NCI-H2029 treated with DMSO at 0.1 percent for 48 hours (cell line): ENCODE measurements at places on chromosomes 13 and 19.

DNA sequence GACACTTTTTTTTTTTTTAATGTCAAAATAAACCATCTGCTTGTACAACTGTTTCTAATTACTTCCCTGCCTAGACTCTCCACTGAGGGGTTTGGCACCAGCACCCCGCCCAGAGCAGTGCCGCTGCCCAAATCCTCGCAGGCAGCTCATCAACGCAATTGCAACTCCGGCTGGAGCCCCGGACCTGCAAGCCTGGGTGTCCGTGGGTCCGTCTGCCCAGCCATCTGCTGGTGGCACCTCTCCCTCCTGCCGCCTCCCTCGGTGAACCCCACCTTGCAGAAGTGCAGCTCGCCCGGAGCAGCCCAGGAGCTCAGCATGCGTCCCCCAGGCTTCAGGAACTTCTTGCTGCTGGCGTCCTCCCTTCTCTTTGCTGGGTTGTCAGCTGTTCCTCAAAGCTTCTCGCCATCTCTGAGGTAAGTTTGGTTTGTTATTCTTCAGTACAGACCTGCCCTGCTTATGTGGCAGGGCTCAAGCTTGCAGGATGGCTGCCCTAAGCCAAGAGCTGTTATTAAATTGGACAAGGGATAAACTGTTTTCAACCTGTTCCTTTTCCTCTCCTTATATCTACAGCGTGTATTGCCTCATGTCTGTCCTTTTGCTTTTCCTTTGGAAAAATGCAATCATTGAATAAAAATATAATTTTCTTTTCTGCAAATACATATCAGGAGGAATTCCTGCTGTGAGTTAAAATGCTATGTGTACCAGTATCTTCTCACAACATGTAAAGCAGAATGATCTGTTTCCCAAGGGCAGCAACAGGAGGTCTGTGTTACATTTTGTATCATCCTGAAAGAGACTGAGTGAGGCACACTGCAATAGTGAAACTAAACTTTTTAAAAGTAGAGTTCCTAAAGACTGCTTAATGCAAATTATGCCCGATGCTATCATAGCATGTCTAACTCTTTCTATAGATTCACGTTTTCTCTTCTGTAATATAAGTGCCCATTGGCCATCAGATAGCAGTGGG is at the start of gene ITGBL1:
Gene ITGBL1 (plus strand): TSS at position 157 of the 967 bp plus-strand sequence. CDS start 159 bp downstream, at position 316.
- DNase-seq, result no peak

GRCh38 chr19:45864629-45865082 is 530 bp downstream of the FOXA3 start:
- DNase-seq, result no peak

DNA sequence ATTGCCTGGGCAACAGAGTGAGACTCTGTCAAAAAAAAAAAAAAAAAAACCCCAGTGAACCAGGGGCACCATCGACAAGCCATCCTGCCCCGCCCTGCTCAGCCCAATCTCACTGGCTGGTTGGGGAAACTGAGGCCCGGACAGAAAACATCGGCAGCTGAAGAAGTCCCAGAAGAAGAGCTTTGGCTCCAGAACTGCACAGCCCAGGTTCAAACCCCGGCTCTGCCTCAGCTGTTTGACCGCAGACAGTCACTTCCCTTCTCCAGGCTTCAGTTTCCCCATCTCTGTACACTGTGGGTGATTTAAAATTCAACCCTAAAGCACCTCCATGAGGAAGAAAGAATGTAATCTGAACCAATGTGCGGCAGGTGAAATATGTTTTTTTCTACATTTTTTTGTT is 9.4 kb upstream of the SEMA6B start:
- DNase-seq, result no peak

GRCh38 chr13:74661851-74662250 is 527.6 kb upstream of the KLF12 start:
- DNase-seq, result no peak

DNA sequence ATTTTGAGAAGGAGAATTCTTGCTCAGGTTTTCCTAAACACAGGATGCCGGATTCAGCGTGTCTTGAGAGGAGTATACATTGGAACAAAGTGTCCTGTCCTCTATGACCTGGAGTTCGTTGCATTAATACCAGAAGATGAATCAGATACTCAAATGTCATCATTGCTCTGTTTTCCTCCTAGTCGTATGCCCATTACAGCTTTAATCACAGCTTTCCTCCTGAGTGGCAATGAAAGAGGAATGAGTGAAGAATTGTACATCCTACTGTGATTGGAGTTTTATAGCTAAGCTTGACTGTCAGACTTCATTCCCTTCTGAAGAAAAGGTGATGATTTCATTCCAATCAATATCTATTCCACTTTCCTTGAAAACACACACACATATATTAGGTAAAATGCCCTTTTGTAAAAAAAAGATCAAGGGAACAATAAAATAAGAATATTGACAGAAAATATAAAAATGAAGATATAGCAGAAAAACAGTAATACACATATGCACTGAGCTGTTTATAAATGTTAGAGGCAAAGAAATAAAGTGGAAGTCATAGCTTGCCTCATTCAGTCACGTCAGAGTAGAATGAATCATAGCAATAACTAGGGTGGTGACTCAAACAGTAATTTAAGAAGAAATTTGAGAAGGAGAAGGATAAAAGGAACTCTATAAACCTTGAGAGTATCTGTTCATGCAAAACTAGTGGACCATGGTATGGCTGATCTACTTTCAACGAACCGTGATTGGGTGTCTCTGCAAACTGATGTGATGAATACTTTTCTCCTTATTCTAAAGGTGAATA is 501.5 kb downstream of the SUCLA2 start:
- DNase-seq, result no peak

GRCh38 chr19:49772850-49773432 is 6.1 kb downstream of the AP2A1 start:
- DNase-seq, result no peak

DNA sequence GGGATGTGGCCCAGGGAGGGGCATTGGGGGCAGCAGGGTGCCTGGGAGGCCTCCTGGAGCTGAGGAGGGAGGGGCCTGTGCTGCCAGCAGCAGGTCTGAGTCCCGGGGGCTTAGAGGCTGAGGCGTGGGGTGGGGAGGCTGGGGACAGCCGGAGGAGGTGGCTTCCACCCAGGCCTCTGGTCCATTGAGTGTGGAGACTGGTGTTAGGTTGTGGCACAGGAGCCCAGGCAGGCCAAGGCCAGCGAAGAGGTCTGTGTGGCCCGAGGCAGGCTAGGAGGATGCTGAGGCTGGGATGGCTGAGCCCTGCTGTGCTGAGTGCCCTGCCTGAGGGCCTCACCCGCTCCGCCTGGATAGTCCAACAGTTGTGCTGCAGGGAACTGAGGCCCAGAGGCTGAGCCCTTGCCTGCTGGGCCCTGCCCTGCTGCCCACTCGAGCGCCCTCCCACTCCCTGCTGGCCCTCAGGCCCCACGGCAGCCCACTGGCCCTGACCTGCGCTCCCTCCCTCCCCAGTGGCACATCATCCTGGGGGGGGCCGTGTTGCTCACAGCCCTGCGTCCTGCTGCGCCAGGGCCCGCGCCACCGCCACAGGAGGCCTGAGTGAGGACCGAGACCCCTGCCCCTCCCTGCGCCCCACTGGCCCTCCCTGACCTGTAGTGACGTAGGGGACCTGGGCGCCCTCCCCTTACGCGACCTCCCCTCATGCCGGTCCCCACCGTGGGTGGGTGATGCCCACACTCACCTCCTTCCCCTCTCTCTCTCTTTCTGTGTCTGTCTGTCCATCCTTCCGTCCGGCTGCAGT is 4.9 kb upstream of the GARIN5A start:
- DNase-seq, result no peak

DNA sequence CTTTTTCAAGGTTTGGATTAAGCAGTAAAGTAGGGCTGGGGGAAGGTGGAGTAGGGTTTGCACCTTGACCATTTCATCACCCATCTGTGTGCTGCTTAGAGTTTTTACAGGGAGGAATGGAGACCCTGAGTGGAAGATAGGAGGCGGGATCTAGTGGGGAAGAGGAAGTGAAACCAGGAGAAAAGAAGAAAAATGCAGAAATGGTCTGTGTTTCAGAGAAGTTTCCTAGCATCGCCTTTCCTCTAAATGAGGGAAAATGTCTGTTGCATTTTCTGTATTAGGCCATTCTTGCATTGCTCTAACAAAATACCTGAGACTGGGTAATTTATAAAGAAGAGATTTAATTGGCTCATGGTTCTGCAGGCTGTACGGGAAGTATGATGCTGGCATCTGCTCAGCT is 64.1 kb downstream of the TPT1 start:
- no peak for DNase-seq

- DNase-seq, result no peak
Measured at GRCh38 chr19:39083983-39084731, at the start of gene ACP7. ACP7 (plus strand) TSS chr19:39084368; CDS start chr19:39085270, 902 bp downstream.

- DNase-seq, result no peak
Measured at GRCh38 chr13:92500192-92500591, 726.4 kb upstream of the GPC6 start.

DNA sequence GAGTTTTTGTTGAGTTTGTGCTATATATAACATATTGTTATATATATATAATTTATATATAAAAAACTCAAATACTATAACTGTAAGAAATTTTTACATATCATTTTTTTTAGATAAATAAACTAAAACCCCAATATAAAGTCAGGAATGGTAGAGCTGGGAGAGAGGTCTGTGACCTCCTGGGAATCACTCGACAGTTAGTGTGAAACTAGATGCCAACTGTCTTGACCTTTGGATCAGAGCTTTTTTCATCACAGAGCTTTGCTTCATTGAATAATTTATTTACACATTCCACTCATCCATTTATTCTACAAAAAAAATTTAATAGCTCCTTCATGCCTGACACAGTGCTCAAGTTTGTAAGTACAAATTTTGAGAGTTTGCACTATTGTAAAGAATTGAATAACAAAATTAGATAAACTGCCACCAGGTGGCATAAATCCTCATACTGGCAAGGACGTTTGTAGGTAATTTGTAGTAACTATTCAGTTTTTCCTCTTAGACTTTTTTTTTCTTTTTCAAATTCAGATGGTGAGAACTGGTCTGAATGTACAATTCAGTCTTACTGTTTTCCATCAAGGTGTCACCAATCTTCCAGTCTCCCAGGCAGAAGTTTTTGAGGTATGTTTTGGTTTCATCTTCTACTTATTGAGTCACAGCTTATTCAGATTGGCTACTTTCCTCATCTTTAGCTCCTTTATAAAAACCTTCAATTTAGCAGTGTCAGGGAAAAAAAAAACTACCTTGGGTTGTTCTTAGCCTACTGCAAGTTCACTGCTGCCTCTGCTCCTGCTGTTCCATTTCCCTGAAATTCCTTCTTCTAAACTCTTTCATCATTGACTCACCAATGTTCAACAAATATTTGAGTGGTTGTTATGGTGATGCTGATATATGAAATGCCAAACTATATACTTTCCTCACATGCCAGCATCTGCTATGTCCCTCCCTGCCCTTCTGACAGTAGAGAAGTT is 28.7 kb downstream of the LACC1 start:
- peak; percentile 0 for DNase-seq

- peak; percentile 38 for DNase-seq
Measured at GRCh38 chr13:34458756-34459715, 483.0 kb upstream of the NBEA start.

DNA sequence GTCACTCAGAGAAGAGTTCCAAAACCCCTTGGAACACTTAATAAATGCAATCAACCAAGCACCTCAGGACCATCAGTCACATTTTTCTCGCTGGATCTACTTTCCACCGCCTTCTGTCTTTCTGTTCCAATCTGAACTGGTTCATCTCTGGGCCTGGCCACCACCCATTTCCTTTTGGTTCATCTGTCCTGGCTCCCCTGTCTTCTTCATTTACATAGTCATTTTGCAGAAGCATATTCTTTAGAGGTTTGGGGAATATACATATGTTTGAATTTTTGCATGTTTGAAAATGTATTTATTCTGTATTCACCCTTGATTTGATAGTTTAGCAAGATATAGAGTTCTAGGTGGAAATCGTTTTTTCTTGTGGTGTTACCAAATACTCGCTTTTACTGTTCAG is 188.2 kb downstream of the MTUS2 start:
- DNase-seq, result no peak

DNA sequence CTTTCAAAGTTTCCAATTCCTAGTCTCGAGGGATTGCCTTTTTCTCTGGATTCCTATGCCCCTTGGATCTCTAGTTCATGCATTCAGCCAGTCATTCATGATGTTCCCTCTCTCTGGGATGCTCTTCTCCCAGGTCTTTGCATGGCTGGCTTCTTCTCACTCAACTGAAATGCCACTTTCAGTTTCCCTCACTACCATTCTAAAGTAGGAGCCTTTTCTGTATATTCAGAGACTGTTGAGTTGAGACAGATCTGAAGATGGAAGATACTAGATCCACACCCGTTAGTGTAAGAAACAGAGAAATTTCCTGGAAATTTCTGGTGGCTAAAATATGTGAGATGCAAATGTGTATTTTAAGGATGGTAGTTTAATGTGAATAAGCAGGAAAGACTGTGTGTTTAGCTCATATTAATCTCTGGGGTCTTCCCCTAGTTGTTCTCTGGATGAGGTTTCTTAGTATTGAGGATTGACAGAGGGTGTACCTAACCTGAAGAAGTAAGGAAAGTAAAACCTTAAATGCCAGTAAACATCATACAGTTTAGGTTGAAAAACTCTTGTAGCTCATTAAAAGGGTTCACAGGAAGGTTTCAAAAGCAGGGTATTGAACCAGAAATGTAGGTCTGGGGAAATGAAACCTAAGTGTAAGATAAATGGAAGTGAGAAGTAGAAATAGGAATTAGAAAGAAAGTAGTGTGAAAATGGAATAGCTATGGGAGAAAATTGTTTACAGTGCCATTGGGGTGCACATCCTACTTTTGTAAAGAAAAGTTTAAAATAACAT is 331.3 kb downstream of the NDFIP2 start:
- no peak for DNase-seq

DNA sequence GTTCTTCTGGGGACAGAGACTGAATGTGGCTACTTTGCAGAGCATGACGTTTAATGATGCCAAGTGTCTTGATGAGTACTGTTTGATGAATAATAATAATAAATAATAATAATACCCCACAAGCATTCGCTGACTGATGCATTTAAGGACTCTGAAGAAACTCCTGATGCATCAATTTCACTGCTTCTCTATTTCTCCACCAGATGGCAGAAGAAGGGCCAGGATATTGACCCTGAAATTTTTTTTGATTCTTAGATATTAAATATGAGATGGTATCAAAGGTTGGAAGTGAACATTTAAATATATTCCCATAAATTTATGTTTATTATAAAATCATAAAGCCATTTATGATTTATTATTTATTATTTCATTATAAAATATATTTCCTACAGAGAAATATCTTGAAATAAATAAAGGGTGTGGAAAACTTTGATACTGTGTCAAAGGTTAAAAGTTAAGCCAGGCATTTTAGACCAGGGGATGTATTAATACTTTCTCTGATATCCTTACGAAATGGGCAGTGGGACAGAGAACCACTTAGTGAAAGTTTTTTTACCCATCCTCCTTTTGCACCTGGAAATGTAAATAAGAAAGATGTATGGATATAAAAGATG is 170.9 kb downstream of the LACC1 start:
- no peak for DNase-seq

- DNase-seq, result no peak
Measured at GRCh38 chr13:40503011-40503410, 163.4 kb downstream of the FOXO1 start.

DNA sequence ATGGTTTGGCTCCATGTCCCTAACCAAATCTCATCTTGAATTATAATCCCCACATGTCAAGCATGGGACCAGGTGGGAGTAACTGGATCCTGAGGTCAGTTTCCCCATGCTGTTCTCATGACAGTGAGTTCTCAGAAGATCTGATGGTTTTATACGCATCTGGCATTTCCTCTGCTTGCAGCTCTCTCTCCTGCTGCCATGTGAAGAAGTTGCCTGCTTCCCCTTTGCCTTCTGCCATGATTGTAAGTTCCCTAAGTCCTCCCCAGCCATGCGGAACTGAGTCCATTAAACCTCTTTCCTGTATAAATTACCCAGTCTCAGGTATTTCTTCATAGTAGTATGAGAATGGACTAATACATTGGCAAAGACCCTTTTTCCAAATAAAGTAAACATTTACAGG is 96.8 kb downstream of the TSHZ3 start:
- no peak for DNase-seq

GRCh38 chr13:43434191-43434590 is 352.6 kb downstream of the ENOX1 start:
- DNase-seq, result no peak
